ENCODE measurements at places on chromosomes 5 and 9. TPM values are rescaled to one million over a fixed set of nuclear protein-coding genes. Genes with fewer than 3 reads are reported as not detected.

DNA sequence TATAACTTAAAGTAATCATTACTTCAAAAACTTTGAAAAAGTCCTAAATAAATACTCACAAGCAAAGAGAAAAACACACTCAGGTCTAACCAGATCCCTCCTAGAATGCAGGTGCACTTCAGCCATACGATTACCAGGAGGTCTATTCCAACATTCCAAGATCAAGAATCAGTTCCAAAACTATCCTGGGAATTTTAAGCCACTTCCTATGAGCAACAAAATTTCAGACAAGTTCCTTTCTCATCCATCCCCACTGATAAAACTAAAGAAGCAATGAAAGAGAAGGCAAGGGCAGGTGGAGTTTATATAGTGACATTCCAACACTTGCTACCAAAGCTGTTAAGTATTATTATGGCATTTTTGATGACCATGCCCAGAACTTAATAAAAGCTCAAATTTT is 29.6 kb downstream of the MLLT3 start:
- DNase-seq: no peak

DNA sequence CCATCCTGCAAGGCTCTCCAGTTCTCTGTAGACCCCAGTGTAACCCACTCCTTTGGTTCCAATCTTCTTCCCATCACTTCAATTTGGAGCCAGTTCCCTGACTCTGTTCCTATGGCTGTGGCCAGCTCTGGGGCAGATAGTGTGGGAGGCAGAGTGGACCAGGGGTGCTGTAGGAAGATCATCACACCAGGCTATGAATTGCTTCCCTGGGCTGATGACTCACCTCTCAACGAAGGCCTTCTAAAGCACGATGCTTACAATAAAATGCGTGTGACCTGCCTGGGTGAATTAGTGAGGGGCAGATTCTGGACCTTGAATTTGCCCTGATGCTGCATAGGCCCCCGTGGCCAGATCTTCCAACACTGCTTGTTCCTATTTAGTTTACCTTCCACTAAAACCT is 289.7 kb downstream of the FBXL7 start:
- peak; percentile 49 for DNase-seq

DNA sequence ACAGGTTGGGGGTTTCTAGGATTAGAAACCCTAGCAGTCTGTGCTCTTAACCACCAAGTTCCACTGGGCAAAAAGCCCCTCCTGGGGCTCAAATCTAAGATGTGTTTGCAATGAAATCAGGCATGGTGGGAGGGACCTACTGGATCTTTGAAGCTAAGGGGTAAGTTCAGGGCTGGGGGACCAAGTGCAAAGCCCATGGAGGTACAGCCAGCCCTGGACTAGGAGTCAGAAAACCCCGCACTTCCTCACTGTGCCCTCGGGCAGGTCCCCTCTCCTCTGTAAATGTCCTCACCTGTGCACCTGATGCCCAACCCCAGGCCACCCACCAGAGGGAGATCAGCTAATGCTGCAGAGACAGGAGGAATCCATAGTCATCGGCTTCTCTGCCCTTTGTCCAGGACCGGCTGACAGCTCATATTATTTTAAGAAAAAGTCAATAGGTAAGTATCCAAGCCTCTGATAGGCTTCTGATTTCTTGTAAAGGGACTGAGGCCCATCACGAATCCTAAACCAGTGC is 138.3 kb downstream of the PAX5 start:
- DNase-seq: no peak

- no peak for DNase-seq
These were observed 18.1 kb downstream of the SLC12A2 start for GRCh38 chr5:128101676-128102075.

GRCh38 chr5:168261227-168261571 is 30.2 kb upstream of the WWC1 start:
- DNase-seq: no peak

GRCh38 chr9:131278702-131279111 is 2.4 kb upstream of the FAM78A start:
- no peak for DNase-seq

DNA sequence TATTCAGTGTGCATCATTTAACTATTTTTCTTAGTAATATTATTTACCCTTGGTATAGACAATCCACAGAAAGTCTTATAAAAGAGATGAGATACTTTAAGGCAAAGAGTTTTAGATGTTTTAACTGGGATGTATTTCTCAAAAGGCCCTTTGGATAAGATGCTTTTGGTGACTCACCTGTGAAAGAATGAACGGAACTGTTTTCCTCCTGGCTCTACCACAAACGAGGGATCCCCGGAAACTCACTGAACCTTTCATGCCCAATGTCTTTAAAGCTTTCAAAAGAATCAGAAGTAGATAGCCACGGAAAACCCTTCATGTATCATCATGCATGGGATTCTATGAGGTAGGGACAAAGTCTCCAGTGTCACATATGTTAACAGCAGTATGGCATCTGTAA is 1.6 kb downstream of the ZNF782 start:
- DNase-seq: no peak

- no peak for DNase-seq
These were observed 64.2 kb downstream of the PTPDC1 start for GRCh38 chr9:94148419-94148818.

- peak; percentile 63 for DNase-seq
These were observed 6.3 kb downstream of the STC2 start for GRCh38 chr5:173321886-173322285.

- no peak for DNase-seq
These were observed 42.8 kb downstream of the SETX start for GRCh38 chr9:132311978-132312377.

DNA sequence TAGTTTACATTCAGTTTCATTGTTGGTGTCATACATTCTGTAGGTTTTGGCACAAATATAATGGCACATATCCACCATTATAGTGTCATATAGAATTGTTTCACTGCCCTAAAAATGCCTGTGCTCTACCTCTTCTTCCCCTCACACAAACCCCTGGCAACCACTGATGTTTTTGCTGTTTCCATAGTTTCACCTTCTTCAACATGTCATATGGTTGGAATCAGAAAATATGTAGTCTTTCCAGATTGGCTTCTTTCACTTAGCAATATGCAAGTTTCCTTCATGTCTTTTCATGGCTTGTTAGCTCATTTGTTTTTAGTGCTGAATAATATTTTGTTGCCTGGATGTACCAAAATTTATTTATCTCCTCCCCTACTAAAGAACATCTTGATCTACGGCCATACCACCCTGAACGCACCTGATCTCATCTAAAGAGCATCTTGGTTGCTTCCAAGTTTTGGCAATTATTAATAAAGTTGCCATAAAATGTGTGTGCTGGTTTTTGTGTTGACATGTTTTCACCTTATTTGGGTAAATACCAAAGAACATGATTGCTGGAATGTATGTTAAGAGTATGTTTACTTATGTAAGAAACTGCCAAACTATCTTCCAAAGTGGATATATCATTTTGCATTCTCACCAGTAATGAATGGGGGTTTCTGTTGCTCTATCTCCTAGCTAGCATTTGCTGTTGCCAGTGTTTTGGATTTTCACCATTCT is 17.0 kb upstream of the CDK20 start:
- no peak for DNase-seq

GRCh38 chr5:157732596-157733262 is 1.5 kb downstream of the THG1L start:
- DNase-seq: no peak

DNA sequence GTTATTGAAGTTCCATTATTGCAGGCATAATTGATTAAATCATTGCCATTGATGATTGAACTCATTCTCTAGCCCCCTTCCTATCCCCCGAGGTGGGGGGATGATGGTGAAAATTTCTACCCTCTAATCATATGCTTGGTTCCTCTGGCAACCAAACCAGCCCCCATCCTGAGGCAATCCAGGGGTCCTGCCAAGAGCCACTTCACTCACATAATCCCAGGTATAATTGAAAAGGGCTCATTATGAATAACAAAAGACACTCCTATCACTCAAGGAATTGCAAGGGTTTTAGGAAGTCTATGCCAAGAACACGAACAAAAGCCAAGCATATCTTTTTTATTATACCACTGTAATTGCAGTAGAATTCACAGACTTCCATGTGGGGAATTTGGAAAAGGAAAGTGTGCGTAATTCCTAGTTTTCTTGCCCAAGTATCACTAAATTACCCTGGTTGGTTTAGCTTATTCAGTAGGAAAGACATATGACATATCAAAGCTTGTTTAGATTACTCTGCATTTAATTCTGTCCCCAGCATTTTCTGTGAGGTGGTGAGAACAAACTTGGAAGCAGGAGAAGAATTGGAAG is 130.7 kb upstream of the TAF11L2 start:
- no peak for DNase-seq

- DNase-seq: no peak
These were observed 332.2 kb downstream of the GADD45G start for GRCh38 chr9:89937051-89937450.

DNA sequence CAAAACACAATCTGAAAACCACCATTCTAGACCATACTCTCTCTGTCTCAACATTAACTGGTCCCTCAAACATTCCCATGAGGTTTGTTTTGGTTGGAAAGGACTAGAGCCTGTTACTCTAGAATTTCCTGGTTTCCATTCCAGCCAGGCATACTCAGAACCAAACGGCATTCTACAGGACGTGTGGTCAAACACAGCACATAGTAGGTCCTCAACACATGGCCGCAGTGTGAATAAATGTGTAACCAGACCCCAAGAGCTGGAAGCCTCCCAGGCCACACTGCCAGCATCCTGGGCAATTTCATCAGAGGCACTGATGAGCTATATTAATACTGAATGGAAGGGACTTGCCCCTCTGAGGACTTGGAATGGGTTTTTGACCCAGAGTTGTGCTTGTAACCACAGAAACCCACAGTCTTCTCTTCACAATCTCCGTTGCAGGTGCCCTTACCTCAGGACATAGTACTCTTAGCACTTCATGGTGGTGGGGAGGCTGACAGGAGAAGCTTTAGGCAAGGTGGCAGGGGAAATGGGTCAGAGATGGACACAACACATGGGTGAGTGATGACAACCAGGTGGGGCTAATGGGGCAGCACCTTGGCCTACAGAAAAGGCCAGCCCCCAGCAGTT is 66.0 kb downstream of the ZNF366 start:
- DNase-seq: peak; percentile 55

- no peak for DNase-seq
These were observed 237.3 kb downstream of the CDH10 start for GRCh38 chr5:24407466-24407865.

DNA sequence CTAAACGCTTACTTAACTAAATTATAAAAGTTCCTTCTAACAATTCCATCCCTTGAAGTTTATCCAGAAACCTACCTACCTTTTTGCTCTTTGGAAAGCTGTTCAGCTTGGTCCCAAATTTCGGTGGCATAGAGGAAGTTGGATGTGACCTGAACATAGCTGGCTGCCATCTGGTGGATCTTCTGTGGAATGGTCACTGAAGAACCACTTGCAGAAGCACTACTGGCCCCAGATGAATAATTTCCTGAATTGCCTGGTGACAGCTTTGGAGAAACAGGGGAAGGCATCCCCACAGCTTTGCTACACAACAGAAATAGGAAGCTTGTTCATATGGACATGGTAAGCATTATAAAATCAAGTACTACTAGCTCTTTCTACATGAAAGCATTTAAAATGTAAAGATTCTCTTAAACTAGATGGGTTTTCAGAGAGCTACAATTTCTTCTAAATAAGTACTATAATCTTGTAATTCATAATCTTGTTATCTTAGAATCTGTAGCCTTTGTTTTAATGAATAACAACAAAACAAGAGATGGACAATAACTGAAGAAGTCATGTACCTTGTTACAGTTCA is 9.9 kb downstream of the LEAP2 start:
- DNase-seq: peak; percentile 75

DNA sequence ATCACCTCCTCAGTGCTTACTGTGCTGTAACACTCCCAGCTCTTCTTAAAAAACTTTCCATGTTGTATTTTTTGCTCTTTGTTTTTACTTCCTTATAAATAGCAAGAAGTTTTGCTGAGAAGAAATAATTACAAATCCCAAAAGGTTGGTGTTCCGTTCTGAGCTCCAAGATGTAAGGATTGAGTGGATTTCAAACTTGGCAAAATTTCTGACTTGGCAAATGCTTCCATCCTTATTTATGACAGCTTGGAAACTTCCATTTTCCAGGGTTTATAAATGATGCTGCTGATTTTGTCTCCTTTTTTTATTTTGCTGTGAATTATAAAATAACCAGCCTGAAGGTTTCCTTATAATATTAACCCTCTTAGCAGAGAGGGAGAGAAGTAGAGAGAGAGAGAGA is 151.9 kb downstream of the NTRK2 start:
- DNase-seq: no peak

DNA sequence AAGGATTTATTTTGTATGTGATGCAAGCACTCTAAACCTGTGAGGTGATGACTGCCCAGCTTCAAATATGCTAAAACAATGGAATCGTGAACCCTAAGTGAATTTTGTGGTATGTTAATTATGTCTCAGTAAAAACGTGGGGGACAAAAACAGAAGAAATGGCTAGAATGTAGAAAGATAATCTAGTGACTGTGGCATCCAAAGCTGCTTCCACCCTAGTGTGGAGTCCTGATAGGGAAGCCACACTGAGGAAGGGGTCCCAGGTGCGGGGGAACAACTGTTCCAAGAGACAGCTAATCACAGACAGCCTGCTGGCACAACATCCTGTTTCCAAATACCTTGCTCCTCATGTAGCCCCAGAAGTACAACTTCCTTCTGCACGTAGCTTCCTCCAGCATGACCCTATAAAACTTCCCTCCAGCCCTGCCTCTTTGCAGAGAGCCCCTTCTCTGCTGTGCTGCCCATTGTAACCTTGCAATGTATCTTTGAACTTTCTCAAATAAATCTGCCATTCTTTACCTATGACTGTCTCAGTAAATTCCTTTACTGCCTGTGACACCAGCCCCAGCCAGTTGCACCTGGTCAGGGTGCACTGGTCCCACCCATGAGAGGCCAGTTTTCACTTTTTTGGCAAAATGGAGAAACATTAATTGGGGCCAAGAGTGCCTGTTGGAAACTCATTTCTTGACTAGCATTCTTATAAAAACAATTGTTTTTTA is 4.9 kb downstream of the GMCL2 start:
- no peak for DNase-seq

GRCh38 chr9:71487061-71487460 is 281.3 kb downstream of the CEMIP2 start:
- DNase-seq: no peak

DNA sequence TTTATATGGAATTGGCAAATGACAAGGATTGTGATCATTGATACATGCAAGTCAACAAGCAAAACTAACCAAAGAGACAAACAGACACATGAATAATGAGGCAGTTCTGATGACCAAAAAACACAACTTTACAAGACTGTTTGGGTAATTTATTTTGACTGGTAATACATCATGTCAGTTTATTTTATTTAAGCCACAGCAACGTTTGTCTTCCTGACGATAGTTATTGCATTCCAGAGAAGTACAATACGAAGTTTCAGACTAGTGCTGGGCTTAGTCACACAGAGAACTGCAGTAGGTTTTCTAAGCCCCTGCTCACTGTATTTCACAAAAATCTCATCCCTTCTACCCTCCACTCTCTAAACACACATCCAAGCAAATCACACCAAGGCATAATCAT is 514.2 kb downstream of the RAB3C start:
- peak; percentile 83 for DNase-seq

Gene IFNB1
- 0.17 TPM for total RNA-seq

Gene NR5A1
- not detected for total RNA-seq

Gene SPINK13
- not detected for total RNA-seq

Gene NME5
- total RNA-seq: 2.5 TPM

Gene LAMC3
- total RNA-seq: under 0.01 TPM

Gene PCDHGA11
- total RNA-seq: 5.9 TPM

Gene GRHPR
- 108 TPM for total RNA-seq

Gene LHX2
- not detected for total RNA-seq

Gene INSL6
- total RNA-seq: not detected
